ENCODE measurements at places on chromosomes 6 and 20. TPM values are rescaled to one million over a fixed set of nuclear protein-coding genes. Genes with fewer than 3 reads are reported as not detected.

DNA sequence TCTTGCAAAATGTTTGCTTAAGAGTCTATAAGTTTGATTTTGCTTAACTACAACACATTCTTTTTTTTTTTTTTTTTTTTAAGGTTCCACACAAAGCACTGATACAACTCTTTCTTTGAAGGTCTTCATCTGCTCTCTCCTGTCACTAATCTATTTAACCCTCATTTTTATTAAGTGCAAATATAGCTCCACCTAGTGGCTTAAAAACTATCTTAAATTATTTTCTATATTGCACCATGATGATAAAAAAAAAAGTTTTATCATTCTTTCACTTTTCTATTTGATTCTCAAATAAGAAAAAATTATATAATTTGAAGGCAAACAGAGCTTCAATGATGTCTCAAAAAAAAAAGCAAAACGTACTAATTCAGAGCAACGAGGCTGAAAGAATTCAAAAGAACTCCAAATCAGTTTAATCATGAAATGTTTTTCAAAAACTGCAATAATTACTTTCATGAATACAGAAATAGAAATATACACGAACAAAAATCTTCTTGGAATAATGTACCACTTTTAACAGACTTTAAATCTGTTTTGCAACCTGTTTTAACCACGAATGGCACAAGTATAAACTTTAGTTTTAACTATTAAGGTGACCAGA is 12.8 kb downstream of the ESF1 start:
- DNase-seq: peak; percentile 4

DNA sequence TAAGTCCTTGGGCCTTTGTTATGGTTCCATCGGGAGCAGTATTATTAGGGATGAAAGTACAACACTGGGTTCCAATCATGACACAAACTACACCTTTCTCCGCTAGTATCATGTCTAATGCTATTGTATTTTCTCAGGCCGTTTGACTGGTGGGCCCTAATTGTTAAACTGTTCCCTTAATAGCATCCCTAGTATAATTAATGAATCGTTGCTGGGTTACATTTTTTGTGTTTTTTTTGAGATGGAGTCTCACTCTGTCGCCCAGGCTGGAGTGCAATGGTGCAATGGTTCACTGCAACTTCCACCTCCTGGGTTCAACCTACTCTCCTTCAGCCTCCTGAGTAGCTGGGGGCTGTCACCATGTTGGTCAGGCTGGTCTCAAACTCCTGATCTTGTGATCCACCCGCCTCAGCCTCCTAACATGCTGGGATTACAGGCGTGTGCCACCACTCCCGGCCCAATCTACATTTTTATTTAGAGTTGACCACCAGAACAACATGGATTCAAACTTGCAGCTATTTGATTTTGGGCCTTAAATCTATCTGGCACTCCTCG is 4.1 kb upstream of the ZNFX1 start:
- DNase-seq: no peak

GRCh38 chr6:109306733-109307132 is 75.5 kb downstream of the CD164 start:
- no peak for DNase-seq

GRCh38 chr20:7843613-7844012 is 96.6 kb downstream of the HAO1 start:
- peak; percentile 6 for DNase-seq

GRCh38 chr6:52554684-52555280 is 22.1 kb downstream of the TRAM2 start:
- DNase-seq: no peak

GRCh38 chr6:150741633-150742200 is 123.8 kb upstream of the MTHFD1L start:
- DNase-seq: no peak

GRCh38 chr6:139407718-139408222 is 33.3 kb upstream of the CITED2 start:
- DNase-seq: peak; percentile 100

DNA sequence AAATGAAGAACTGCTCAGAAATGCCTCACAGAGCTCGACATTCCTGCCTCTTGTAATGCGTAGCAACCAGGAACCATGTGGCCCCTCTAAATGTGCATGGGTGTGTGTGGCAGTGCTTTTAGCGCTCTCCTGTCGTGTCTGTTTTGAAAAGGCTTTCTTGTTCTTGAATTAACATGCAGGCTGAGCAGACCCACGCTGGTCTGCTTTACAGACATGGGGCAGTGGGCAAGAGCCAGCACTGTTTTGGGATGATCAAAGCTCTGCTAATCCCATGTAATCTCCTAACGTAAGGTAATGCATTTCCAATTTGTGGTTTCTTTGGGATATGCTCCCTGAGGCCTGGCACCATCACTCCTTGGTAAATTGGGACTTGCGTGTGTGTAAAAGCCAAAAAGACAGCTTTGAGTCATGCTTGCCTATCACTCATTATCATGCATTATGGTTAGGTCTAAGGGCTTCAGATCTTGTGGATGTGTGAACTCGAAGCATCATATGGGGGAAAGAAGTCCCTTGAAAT is 11.8 kb downstream of the RIPOR2 start:
- DNase-seq: no peak

DNA sequence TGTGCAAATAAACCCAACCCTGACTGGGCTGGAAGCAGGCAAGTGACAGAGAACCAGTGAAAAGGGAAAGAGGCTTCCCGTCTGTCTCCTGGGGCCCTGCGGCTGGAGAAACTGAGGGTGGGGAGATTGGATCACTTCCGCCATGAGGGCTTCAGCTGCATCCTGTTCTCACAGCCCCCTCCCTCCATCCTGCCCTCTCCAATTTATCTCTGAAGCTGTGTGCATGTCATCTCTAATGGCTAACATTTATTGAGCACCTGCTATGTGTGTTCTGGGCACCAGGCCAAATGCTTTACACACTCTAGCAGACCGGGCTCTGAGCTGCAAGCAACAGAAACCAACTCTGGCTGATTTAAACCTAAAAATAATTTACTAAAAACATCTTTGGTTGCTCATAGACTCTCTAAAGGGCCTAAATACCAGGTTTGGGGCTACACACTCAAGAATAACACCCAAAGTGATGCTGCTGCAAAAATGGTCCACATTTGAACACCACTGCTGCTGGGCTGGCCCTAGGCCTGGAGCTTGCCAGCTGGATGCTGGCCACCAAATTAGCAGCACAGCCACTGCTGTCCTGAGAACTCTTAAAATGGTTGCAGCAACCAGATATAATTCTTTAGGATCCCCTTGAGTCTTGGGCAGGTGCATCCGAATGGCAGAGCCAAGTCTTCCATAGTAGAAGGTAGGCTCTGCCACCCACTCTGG is 123.6 kb upstream of the LRFN2 start:
- DNase-seq: no peak

DNA sequence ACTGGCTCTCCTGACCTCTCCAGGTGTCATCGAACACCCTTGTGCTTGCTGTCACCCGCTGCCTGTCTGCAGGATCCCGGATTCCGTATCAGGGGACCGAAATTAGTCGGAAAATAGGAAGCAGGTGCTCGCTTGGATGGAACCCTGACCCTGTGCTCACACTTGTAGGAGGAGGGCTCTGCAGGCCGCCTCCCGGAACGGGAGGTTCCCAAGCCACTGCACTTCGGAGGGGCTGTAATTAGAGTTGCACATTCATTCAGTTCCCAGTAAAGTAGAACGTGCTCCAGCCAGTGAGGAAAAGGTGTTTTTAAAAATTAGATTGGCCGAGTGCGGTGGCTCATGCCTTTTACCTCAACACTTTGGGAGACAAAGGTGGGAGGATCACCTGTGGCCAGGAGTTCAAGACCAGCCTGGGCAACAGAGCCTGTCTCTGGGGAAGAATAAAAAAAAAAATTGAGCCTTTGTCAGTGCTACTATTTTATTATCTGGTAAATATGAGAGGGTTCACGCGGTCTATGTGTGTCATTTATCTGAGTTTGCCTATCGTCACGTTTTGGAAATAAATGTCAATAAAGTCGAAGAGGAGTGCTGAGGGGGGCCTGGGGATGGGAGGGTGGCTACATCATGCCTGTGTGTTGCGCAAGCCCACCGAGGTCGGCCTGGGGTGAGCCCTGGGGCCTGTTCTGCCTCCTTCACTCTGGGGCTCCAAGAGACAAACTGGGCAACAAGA is 1.5 kb upstream of the GMEB2 start:
- DNase-seq: peak; percentile 38

DNA sequence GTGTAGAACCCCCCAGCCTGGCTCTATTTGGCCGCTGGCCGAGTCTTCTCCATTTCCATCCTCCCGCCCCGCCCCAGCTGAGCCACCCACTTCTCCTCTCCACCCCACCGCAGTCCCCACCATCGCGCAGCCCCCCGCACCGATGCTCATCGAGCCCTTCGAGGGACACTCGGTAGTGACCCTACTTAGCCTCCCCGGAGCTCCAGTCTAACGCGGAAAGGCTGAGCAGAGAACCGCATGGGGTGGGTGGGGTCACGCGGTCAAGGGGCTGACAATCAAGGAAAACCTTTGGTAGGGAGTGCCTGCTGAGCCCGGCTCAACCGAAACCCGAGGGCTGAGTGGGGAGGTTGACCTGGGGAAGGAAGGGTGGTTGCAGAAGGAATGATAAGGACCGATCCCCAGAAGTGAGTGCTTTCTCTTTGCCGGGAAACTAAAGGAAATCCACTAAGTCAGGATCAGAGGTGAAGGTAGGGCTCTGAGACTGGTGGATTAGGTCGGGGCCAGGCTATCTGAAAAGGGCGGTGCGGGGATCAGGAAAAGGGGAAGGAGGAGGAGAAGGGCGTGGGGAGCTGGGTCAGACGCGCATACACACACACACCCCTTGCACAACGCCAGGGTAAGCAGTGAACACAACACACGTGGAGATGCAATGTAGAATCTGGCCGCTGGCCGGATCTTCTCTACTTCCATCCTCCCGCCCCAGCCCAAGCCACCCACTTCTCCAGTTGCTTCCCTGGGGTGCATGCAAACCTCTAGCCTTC is 49.8 kb downstream of the CPXM1 start:
- no peak for DNase-seq

- no peak for DNase-seq
Observed at GRCh38 chr6:107504270-107505026, 14.5 kb downstream of the SOBP start.

- no peak for DNase-seq
Observed at GRCh38 chr6:28135393-28135792, 6.3 kb upstream of the ZKSCAN8 start.

DNA sequence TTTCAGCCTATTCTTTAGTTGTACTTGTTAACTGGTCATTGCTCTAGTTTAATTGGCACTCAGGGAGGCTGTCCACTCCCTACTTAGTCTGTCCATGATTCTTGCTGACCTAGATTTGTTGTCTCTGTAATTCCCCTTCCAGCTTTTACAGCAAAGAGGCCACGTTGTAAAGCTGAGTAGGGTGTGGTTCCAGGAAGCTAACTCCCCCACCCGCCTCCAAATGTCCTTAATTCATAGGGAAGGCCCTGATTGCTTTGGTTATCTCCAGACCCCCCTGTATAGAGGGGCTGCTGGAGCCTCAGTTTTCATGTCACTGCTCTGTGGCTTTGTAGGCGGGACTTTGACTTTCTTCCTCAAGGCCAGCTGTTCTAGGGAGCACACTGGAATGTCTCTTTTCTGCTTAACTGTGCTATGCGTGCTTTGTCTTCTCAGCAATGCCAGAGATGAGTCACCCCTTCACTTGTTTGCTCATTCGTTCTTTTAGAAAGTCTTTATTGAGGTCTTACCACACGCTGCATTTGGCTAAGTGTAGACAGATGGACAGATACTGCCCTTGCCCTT is 175.1 kb upstream of the JAG1 start:
- DNase-seq: peak; percentile 98

Gene ID4
- total RNA-seq: 12.0 TPM

Gene CGA
- total RNA-seq: 2.0 TPM

Gene CFAP61
- total RNA-seq: not detected

Gene LRRN4
- 1.1 TPM for total RNA-seq

Gene PRRT1
- total RNA-seq: 0.67 TPM

Gene DLL1
- 1.6 TPM for total RNA-seq

Gene HSF2
- total RNA-seq: 9.2 TPM

Gene AIF1
- total RNA-seq: not detected
